Stimulated activated naive CD4-positive, alpha-beta T cell (primary cell): ENCODE measurements at places on chromosomes 1 and 21.

DNA sequence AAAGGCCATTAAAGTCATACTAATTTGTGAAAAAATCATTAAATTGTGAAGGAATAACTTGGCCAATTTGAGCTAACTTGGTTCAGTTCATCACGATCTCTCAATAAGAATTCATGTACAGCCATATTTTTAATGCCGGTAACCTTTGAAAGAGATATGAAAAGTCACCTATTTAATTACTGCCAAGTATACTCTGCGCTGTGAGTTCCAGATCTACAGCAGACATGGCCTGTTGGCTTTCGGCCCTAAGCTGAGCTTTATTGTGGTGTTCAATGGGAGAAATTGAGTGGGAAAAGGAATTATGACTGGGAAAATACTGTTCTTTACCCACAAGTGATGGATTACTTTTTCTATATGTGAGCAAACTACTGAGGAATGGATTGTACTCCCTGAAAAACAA, 159.9 kb upstream of the L1TD1 start:
- DNase-seq: no peak

DNA sequence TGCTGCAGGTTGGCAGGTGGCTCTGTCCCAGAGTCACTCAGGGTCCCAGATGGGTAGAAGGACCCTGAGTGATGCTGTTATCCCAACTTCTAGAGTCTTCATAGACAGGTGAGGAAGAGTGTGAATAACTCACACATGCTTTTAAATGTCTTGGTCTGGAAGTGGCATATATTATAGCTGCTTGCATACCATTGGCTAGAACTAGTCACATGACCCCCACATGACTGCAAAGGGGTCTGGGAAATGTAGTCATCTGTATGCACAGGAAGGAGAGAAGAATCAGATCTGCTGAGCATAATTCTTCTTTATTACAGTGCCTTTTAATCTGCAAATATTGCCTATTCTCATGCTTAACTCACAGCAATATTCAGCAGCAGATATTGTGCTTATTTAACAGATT, 28.2 kb upstream of the KLHDC7A start:
- DNase-seq: no peak

DNA sequence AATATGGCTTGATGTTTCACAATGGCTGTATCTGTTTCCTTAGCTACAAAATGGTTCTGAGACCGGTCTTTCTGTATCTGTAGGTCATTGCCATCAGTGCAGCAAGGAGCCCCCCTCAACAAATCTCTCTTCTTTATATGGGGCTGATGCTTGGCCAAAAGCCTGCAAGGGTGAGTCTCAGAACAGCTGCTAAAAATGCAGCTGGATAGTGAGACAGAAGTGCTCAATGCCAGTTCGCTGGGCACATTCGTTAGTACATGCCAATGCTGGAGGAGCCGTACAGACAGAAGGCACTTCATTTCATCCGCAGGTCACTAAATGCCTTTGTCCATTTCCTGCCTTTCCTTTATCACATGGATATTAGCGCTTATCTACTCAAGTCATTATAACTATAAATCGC, 67.3 kb downstream of the RUNX1 start:
- no peak for DNase-seq

- peak; percentile 33 for DNase-seq
Observed at GRCh38 chr1:1628754-1629429, 3.1 kb upstream of the MMP23B start.

GRCh38 chr21:30994932-30995331, 43.3 kb downstream of the KRTAP19-8 start:
- DNase-seq: no peak

- no peak for DNase-seq
Observed at GRCh38 chr1:47935856-47936255, 61.3 kb downstream of the TRABD2B start.

DNA sequence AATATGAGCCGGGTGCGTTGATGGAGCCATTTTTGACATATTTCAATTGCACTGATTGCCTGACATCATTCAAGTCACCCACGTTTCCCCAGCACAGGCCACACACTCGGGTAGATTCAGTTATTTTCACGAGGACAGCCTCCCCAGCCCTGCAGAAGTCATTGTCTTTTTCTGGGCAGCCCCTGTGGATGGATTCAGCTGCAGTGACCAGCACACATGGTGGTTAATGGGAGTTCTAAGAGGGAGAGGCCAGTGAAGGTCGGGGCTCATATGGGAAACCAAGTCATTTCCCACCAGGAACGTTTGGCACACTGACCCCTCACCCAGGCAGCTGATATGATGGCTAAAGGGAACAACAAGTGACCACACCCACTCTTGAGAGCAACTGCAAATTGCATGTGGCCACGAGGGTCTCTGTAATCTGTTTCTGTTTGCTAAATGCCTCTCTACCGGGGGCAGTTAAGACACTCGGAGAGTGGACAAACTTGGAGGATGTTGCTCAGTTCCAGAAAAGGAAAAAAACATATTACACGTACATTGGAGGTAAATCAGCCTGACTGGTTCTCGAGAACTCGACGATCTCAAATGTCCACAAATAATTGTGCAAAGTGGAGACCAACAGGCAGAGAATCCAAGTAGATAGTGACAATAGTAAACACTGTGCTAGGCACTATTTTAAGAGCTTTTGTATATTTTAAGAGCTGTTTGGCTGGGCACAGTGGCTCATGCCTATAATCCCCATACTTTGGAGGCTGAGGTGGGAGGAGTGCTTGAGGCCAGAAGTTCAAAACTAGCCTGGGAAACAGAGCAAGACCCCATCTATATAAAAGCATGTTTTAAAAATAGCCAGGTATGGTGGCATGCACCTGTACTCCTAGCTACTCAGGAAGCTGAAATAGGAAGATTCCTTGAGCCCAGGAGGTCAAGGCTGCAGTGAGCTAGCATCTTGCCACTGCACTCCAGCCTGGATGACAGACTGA, 167.2 kb upstream of the IRF2BP2 start:
- no peak for DNase-seq

- DNase-seq: no peak
Observed at GRCh38 chr1:93164816-93165215, 15.4 kb downstream of the TMED5 start.

- no peak for DNase-seq
Observed at GRCh38 chr1:228043281-228043848, 36.6 kb downstream of the WNT3A start.

DNA sequence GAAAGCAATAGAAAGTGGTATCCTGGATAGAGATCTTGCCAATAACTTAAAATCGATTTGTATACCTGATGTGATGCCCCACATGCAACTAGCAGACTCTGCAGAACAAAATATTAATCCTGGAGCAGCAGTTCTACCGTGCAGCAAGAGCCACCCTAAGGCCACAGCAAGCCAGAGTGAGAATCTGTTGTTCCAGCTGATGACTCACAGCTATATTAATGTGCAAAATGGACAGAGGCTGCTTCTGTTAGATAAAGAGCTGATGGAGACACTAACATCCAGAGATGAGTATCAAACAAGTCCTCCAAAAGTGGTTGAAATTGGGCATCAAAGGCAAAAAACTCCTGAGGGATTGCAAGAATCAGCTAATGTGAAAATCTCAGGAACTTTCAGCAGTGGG, 127.8 kb downstream of the MACF1 start:
- DNase-seq: no peak

DNA sequence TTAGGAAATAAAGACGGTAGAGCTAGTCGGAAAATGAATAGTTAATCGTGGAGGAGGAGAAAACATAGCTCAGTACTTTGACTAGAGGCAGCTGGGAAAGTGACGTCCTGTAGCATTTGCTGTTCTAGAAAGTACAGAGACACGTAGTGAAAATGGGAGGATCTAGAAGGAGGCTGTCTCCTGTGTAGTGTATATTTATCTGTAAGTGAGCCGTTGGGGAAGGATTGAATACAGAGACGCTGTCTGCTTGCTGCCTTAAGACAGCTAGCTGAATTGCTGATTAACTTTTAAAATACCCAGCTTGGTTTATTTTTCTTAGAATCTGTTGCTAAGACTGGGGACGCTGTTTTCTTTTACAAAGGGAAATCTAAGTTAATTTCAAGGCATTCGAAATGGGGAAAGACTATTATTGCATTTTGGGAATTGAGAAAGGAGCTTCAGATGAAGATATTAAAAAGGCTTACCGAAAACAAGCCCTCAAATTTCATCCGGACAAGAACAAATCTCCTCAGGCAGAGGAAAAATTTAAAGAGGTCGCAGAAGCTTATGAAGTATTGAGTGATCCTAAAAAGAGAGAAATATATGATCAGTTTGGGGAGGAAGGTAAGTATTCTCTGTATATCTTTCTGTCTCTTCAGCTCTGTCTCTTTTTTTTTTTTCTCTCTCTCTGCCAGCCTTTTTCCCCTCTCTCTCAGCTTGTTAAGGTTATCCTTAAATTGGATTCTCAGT, at the start of gene DNAJB4:
Gene DNAJB4 (plus strand): TSS at position 221 of the 729 bp plus-strand sequence. CDS start 172 bp downstream, at position 393.
- DNase-seq: peak; percentile 86

DNA sequence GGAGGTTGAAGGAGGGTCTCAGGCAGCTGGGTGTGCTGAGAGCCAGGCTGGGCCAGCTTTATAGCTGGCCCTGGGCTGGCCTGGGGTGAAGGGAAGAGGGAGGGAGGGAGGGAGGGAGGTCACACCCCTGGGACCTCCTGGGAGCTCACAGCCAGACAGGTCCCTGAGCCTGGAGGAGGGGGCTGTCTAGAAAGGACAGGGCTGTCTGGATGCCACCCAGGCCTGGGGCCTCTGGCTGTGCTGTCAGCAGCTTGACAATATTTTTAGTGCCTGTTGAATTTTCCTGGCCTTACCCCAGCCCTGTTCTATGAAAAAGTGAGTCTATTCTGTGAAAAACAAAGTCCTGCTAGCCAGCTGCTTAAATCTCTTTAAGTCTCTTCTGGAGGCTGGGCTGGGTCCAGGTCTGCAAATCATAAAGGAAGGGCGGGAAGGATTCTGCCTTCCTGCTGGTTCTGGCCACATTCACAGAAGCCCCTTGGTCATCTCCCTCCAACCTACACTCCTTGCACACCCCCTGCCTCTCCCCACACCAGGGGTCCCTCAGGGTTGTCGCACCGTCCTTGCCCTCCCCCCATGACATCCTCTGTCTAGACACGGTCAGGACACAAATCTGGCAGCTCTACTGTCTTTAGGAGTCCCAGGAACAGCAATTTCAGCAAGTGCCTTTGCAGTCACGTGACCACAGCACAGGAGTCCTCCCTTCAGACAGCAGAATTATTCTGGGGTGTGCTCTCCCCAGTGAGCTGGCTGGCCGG, at the start of gene LEFTY2:
Gene LEFTY2 (minus strand): TSS at position 34 of the 755 bp plus-strand sequence. CDS start 80 bp downstream, outside the sequence.
- DNase-seq: no peak

- DNase-seq: no peak
Observed at GRCh38 chr1:8643542-8644536, 173.6 kb downstream of the RERE start.

DNA sequence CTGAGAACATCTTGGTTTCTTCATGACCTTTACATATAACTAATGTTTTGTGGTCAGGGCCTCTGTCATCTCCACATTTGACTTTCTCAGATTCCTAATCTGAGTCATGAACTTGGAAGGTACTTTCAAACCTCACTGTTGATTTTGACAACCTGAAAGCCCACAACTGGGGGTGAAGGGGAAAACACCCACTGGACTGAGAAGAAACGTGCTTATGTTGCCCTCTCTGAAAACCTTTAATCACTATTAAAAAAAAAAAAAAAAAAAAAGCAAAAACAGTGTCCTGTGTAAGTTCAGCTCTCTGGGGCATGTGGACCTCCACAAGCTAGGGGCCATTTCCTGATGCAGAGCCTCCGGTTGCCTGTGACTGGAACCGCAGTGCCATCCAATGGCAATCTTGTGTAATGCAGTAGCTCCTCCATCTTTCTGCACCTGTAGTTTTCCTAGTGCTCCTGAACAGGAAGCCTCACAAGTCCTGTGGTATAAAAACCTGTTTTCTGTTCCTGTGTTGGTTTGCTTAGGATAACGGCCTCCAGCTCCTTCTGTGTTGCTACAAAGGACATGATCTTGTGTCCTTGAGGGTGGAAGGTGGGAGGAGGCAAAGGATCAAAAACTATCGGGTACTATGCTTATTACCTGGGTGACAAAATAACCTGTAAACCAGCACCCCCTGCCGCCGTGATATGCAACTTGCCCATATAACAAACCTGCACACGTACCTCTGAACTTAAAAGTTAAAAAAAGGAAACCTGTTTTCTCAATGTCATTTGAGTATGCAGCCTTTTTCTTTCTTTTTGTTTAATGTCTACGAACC, 124.5 kb downstream of the ZNF648 start:
- no peak for DNase-seq

GRCh38 chr1:164511001-164511705, 47.8 kb upstream of the PBX1 start:
- no peak for DNase-seq

- no peak for DNase-seq
Observed at GRCh38 chr1:23286401-23286800, 57.7 kb downstream of the HNRNPR start.

DNA sequence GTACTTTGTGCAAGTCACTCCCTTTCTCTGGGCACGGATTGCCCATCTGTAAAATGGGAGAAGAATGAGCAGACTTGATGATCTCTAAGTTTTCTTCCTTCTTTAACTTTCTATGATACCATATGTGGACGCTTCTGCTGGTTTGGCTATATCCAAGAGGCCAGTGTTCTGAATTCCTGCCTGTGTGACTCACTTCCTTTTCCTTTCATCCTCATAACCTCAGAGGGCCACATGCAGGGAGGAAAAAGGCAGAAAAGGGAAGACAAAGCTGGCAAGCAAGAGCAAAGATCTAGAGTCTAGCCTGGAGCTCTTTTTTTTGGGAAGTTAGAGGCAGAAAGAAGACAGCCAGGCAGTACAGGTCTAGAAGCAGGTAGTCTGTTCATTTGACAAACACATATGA, 151.2 kb downstream of the OMA1 start:
- DNase-seq: no peak

DNA sequence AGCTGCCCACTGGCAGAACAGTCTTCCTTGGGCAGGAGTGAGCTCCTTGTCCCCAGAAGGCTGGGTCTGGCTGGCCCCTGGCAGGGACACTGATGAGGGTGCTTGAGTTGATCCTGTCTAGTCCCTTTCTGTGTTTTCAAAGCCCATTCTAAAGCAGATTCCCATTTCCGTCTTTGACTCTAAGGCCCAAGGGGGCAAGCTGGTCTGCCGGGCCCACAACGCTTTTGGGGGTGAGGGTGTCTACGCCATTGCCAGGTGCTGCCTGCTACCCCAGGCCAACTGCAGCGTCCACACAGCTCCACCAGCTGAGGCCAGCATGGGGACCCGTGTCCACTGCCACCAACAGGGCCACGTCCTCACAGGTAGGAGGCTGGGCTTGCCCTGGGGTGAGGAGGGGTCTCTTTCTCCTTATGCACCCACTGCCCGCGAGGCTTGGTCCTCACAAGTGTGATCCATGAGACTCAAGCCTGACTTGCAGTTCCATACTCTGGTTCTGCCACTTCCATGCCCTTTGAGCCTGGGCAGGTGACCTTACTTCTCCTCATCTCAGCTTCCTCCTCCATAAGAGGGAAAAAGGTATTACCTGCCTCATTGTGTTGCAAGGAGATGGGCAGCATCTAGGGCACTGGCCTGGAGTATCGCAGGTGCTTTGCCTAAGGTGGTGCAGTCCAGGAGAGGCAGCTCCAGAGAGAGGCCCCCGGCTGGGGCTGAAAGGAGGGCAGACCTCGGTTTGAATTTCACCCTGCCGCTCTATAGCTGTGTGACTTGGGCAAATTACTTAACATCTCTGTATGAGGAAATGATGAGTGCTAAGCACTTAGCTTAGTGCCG, 20.2 kb downstream of the PCSK9 start:
- DNase-seq: no peak
